ENCODE measurements at places on chromosomes 12 and 14.

DNA sequence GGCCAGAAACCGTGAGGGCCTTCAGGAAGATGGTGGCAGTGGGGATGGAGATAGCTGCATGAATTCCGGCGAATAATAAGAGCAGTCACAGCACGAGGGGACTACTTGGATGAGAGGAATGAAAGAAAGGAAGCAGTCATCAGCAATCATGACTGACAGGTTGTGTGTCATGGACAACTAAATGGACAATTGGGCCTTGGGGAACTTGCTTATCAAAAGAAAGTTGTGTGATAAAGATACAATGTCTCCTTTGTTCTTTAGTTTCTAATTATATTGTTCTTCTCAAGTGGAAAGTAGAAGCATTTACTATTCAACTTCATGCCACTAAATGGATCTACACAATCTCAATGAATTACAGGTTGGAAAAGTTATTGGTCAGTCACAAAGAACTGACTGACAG, 130.5 kb downstream of the TMTC1 start:
- no peak for DNase-seq

- DNase-seq = no peak
Measured at GRCh38 chr12:57066245-57066644, 12.3 kb downstream of the NEMP1 start.

- DNase-seq = no peak
Measured at GRCh38 chr14:86575141-86575540, 1045.2 kb downstream of the FLRT2 start.

GRCh38 chr14:21913759-21914158, 240.1 kb upstream of the OR4E1 start:
- peak; percentile 51 for DNase-seq

- DNase-seq = peak; percentile 77
Measured at GRCh38 chr14:77376771-77377501, at the start of the genes SAMD15 and TMED8. Gene SAMD15, plus strand, starts transcription at chr14:77377379. Its CDS starts 40 bp downstream, at chr14:77377419. Gene TMED8, minus strand, starts transcription at chr14:77377094. Its CDS starts 41 bp downstream, at chr14:77377053.

DNA sequence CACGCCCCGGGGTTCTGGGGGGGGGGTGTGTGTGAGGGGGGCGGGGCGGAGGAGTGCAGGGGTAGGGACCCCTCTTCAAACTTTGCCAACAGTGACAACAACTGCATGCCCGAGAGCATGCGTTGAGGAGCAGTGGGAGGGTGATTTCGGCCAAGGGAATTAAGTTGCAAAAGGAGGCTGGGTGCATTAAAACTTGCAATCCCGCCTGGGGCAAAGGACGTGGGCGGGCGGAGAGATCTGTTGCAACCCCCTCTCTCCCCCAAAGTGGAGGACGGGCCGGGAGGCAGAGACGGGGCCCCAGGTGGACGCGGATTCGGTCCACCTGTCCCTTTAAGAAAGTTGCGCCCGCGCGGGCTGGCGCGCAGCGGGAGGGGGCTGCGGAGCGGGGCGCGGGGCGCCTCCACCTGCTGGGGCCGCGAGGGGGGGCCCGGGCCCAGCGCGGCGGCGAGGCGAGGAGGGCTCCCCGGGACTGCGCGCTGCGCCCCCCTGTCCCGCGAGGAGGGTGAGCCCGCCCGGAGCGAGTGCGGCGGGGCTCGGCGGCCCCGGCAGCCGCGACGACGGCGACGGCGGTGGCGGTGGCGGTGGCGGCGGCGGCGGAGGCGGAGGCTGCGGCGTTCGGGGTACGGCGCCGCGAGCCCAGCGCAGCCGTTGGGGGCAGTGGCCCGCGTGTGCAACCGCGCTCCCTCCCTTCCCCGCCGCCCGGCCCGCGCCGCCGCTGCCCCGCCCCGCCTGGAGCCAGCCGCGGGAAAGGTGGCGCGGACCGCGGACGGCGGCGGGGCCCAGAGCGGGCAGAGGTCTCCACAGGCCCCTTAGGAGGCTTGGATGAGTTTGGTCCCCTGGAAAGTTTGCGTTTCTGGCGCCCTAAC, 530 bp upstream of the FOXN4 start:
- DNase-seq = no peak

- no peak for DNase-seq
Measured at GRCh38 chr12:106080041-106080790, 58.5 kb downstream of the NUAK1 start.

- no peak for DNase-seq
Measured at GRCh38 chr12:65532162-65532561, 253.7 kb downstream of the MSRB3 start.

DNA sequence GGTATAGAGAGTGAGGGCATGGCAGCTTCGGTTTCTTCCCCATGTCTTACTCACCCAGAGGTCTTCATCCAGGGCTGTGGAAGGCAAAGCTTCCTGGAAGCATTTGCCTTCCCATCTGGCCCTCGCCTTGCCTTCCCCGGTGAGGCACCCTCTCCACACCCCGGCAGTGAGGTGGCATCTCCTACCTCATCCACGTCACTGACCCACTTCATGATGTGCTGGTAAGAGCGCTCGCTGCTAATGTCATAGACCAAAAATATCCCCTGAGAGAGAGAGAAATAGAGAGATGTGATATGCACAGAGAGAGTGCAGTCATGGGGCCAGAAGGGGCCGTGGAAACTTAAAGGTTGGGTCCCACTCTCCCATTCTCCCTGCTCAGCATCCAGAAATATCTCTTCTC, 8.3 kb upstream of the GPX2 start:
- no peak for DNase-seq

DNA sequence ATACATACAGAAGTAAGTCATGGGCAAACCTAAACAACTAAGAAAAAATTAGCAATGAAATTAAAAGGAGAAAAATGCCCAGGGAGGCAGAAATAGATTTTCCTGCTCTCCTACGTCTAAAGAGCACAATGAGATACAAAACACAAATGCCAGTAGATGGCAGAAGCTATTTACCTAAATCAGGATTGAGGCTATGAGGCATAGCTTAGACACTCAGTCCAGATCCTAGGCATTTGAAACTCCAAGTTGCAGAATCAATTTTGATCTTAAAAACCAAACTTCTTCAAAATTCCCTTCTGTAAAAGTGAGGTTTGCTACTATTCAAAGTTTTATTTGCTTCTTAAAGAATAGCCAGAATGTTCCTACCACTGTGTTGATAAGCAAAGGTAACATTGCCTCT, 368.6 kb downstream of the DAD1 start:
- DNase-seq = no peak

GRCh38 chr14:75003250-75004027, 718 bp downstream of the EIF2B2 start:
- DNase-seq = no peak

DNA sequence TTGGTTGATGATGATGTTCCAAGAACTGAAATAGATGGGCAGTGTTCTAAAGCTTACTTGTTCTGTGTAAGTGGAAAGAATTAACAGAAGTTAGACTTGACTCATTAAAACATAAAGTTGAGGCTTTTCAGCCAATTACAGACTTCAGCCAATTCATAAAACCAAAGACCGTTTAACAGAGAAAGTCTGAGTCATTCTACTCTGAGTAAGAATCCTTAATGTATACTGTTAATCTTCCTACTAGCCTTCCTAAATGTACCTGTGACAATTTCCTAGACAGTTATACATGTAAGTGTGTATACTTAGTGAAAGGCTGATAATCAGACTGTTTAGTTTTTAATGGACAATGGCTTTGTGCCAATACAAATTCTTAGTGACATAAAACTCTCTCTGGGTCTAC, 681.0 kb downstream of the RPL10L start:
- no peak for DNase-seq

DNA sequence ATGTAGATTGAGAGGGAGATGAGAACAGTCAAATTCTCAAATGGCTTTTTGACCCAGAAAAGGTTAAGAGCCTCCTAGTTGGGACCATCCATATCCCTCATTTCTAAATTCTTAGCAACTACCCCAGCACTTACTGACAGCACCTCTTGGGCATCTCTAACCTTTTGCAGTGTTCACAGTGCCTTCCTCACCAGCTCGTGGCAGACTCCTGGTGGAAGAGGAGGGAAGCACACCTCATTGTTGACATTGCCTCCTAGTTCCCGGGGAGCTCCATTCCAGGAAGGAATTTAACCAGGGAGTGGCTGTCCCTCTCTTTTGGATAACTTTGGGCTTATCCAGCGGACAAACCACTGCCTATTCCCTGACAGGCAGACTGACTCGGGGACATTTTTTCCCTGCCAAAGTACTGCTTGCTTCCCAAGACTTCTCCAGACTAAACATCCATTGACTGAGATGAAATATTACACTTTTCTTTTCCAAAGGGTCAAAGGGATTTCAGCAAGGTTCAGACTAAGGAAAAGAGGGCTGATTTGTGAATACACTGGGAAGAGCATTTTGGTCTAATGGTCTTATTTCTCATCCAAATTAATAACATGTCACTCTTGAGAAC, 9.0 kb upstream of the OR6J1 start:
- peak; percentile 16 for DNase-seq

DNA sequence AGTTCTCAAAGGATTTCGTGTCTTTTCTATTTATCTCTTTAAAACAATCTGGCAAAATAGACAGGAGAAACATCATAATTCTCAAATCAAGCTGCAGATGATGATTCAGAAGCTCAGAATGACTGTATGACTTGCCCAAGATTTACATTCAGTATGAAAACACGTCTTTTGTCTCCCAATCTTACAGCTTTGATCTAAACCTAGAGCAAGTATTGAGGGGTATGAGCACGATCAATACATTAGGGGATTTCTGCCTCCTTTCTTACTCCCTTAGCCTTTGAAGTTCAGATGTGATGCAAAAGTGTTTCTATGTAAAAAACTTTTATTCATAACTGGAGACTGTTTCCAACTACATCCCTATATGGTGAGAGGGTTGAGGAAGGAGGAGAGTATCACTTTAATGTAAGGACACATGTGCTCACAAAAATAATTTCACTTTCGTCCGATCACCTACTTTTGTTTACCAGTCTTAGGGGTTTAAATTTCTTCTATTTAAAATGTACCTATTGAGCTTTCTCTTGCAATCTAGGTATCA, 454.8 kb downstream of the TMTC2 start:
- DNase-seq = no peak
